ENCODE measurements at places on chromosomes 6 and 20. TPM values are rescaled to one million over a fixed set of nuclear protein-coding genes. Genes with fewer than 3 reads are reported as not detected.

Gene NT5E
- total RNA-seq = 1.8 TPM

Gene SYCP2L
- total RNA-seq = 0.50 TPM

Gene EMILIN3
- total RNA-seq = 2.2 TPM

Gene PPP1R16B
- 5.0 TPM for total RNA-seq

Gene PRSS16
- 0.11 TPM for total RNA-seq

Gene PPP1R14C
- total RNA-seq = 104 TPM

Gene UBE2C
- 0.32 TPM for total RNA-seq

Gene ZBTB2
- 5.8 TPM for total RNA-seq

Gene HMGCLL1
- total RNA-seq = 1.6 TPM

Gene TRIM31
- total RNA-seq = not detected

Gene PAX1
- not detected for total RNA-seq

Gene ETV7
- total RNA-seq = 0.17 TPM

Gene ACSS1
- 177 TPM for total RNA-seq

Gene SFT2D1
- 18.9 TPM for total RNA-seq

Gene RRAGD
- 82.5 TPM for total RNA-seq

Gene AIG1
- 66.9 TPM for total RNA-seq

Gene ZHX3
- 28.8 TPM for total RNA-seq

Gene ADGRB3
- 1.1 TPM for total RNA-seq

Gene ZNF341
- total RNA-seq = 1.4 TPM

Gene BMP2
- 3.3 TPM for total RNA-seq

Gene ZSCAN31
- 8.6 TPM for total RNA-seq

Gene BTN1A1
- total RNA-seq = not detected

Gene CABLES2
- total RNA-seq = 8.8 TPM

Gene CALHM6
- 0.71 TPM for total RNA-seq

Gene GPR6
- total RNA-seq = not detected

Gene KHDC1L
- not detected for total RNA-seq

Gene STK38
- 21.5 TPM for total RNA-seq

Gene TXLNB
- 113 TPM for total RNA-seq

Gene GSTA1
- not detected for total RNA-seq

Gene CRISP2
- total RNA-seq = not detected

Gene PRPH2
- total RNA-seq = 2.6 TPM

Gene RFX6
- total RNA-seq = not detected

Gene IL20RA
- total RNA-seq = 5.1 TPM

Gene RHAG
- total RNA-seq = not detected

Gene RSPO4
- total RNA-seq = not detected

Gene ENTPD6
- total RNA-seq = 93.3 TPM

Gene CTCFL
- total RNA-seq = not detected

Gene TNXB
- total RNA-seq = 51.8 TPM

Gene IMPG1
- total RNA-seq = not detected

Gene POU5F1
- 0.16 TPM for total RNA-seq

Gene HLA-DQA1
- total RNA-seq = not detected

Gene ENPP1
- total RNA-seq = 1.5 TPM

Gene MYBL2
- total RNA-seq = 7.9 TPM

Gene FAM83C
- total RNA-seq = not detected

Gene C20orf144
- not detected for total RNA-seq
